ENCODE measurements at places on chromosomes 1 and 21.
A peak's percentile ranks its signal among the peaks of the same experiment; 100 is the strongest.

DNA sequence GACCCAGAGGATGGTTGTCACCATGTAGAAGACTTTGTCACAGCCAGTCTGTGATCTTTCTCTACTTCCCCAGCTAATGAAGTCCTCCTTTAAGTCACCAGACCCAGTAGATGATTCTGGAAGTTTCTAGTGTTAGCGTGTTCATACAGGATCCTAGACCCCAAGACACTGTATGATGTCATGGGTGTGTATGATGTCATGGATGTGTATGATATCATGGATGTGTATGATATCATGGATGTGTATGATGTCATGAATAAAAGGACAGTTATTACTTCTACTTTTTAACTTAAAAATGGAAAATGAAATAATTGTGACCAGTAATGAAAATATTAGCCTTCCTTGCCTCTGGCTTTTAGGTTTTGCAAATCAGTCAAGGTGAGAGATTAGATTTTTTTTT, 260.0 kb downstream of the FMN2 start:
- DNase-seq, result no peak

DNA sequence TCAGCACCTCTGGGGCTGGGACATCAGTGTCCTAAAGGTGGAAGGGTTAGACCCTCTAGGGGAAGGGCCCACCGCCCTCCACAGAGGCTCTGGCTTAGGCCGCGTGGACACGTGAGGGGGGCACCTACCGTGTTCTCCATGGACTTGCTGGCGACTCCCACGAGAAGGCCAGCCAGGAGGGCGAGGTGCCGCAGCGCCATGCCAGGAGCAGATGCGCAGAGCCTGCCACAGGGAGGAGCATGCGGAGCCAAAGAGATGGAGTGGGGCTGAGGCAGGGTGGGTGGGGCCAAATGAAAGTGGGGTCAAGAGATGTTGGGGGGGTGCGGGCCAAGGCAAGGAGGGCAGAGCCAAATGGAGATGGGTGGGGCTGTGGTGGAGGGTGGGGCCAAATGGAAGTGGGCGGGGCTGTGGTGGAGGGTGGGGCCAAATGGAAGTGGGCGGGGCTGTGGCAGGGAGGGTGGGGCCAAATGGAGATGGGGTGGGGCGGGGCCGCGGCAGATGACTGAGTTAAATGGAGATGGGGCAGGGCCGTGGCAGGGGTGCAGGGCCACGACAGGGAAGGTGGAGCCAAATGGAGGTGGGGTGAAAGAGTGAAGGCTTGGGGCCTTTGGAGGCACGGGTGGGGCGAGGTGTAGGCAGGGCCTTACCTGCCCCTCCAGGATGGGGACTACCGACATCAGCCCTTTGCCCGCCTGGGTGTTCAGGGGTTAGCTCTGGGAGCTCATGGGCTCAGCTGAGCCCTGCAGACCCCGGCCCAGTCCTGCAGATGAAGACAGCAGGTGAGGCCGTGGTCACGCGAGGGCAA, 17.4 kb upstream of the RNF223 start:
- DNase-seq, result no peak

- DNase-seq, result no peak
Observed at GRCh38 chr21:28072601-28073000, 920.1 kb downstream of the LTN1 start.

- DNase-seq, result no peak
Observed at GRCh38 chr1:246567646-246568235, 1.5 kb downstream of the CNST start.

DNA sequence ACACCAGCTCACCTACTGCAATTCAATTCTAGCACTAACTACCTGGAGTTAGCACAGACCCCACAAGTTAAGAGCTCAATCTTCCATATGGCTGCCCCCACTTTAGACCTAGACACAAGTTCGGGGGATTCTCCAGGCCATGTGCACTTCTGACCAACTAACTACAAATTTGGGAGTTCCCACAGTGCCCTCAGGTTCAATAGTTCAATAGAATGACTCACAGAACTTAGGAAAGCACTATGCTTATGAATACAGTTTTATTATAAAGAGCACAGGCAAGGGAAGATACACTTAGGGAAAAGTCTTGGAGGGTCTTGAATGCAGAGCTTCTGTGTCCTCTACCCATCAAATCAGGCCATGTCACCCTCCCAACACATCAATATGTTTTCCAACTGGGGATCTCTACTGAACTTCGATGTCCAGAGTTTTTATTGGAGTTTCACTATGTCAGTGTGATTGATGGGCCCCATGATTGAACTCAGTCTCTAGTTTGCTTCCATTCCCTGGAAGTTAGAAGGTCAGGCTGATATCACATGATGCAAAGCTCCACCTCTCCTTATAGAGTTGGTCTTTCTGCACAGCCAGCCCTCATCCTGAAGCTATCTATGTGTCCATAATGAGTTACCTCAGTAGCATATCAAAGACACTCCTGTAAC, 46.1 kb downstream of the RAVER2 start:
- DNase-seq, result no peak

- DNase-seq, result no peak
Observed at GRCh38 chr1:111214884-111215283, 12.6 kb upstream of the CHI3L2 start.

GRCh38 chr1:34842073-34842472, 17.5 kb downstream of the SMIM12 start:
- DNase-seq, result peak; percentile 32

- DNase-seq, result no peak
Observed at GRCh38 chr1:206521694-206522402, 14.5 kb downstream of the RASSF5 start.

- DNase-seq, result no peak
Observed at GRCh38 chr1:162889989-162890388, 29.0 kb upstream of the CCDC190 start.

GRCh38 chr1:227880342-227880924, 65.0 kb downstream of the PRSS38 start:
- no peak for DNase-seq

DNA sequence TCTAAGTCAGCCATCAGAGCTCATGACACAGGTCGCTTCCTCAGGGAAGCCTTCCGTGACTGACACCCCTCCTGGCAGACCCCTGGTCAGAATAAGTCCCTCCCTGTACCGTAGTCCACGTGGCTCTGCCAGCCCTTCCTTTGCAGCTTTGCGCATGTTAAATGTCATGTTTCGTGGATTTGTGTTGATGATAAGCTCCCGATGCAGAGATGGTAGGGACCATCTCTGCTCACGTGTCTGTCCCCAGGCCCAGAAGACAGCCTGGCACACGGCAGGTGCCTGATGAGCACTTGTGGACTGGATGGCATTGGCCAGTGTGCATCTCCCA, 75.9 kb downstream of the DHRS3 start:
- DNase-seq, result no peak

- DNase-seq, result no peak
Observed at GRCh38 chr1:193105821-193106177, 585 bp upstream of the GLRX2 start.

- DNase-seq, result no peak
Observed at GRCh38 chr1:235625831-235626230, 23.8 kb downstream of the GNG4 start.

DNA sequence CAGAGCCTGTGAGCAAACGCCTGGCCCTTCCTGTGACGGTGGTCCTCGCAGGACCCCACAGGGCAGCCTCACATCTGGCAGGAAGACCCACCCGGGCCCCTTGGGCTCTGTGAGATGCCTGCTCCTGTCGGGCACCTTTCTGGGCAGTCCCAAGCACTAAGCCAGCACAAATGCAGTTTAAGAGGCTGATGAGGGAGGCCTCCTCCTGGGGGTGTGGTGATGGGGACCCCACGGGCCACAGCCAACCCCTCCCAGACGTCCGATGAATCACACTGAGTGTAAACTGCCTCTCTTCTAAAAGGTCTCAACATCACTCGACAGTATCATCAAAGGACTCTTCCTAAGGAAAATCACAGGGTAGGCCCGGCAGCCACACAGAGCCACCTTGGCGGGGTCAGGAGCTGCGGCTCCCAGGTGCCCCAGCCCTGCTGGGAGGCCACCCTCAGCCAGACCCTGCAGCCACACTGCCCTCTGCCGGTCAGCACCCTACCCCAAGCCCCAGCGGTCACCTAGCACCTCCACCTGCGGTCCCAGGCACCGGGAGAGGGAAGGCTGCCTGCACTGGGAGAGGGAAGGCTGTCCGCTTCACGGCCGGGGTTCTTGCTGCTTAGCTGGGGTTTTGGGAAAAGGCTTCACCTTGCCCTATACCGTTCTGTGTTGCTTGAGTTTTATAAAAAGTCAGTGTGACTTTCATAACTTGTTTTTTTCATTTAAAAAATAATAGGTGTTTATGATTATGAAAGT, 3.9 kb upstream of the PRKCZ start:
- DNase-seq, result peak; percentile 29

DNA sequence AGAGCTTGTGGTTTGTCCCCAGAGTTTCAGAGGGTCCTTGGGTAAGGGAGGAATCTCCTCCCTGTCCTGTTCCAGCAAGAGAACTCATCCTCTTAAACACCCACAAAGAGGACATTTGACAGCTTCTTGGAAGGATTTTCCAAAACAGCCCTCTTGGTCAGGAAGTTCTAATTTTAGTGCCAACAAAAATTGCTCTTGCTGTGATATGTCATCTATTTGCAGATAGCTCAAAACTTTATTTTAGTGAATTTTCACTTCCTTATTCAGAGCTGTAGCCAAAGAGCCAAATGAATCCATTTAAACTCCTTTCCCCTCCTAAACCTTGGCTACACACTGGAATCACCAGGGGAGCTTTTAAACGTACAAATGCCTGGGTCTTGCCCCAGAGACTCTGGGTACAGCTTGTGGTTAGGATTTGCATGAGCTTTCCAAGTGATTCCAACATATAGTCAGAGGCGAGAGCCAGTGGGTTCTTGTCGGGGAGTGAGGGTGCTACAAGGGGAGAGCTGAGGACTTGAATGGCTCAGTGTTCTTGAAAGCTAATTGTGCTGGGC, 11.8 kb upstream of the RASSF5 start:
- DNase-seq, result no peak

- no peak for DNase-seq
Observed at GRCh38 chr1:41456847-41457540, 27.5 kb downstream of the EDN2 start.

DNA sequence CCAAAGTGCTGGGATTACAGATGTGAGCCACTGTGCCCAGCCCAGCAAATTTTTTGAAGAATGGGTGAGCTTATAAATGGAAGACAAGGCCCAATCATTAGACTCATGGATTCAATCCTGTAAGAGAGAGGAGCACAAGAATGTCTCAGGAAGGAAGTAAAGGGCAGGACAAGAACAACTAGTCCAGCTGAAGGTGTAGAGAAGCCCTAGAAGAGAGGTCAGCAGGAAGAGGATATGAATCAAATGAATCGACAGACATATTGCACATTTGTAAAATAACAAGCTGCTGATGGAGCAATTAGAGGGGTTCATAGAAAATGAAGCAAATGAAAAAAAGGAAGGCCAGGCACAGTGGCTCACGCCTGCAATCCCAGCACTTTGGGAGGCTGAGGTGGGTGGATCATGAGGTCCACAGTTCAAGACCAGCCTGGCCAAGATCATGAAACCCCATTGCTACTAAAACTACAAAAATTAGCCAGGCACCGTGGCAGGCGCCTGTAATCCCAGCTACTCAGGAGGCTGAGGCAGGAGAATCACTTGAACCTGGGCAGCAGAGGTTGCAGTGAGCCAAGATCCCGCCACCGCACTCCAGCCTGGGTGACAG, 74.9 kb downstream of the MIS18A start:
- no peak for DNase-seq

- no peak for DNase-seq
Observed at GRCh38 chr1:91725618-91725988, 160.3 kb downstream of the TGFBR3 start.

GRCh38 chr1:89538361-89538760, 13.7 kb downstream of the LRRC8B start:
- DNase-seq, result peak; percentile 55

GRCh38 chr1:86169625-86170024, 13.1 kb upstream of the COL24A1 start:
- DNase-seq, result no peak

DNA sequence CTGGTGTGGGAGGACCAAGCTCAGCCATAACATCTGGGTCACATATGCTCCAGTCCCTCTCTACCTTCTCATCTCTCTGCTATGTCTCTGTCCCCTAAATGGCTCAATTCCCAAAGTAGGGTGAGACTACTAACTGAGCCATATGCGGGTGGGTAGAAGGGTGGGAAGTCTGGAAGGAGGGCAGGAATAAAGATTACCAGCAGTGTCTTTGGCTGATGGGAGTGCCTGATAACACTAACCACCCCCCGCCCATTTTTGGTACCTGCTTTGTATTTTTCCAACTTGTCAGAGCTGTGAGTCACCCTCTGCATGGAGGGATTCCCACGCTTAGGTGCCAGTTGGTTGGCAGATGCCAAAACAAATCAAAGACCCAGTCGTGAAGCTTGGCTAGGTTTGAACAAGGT, 14.9 kb upstream of the SSBP3 start:
- DNase-seq, result no peak

GRCh38 chr1:157193702-157194391, 55.7 kb upstream of the ETV3 start:
- DNase-seq, result peak; percentile 77

GRCh38 chr1:207993477-207994445, 82.8 kb upstream of the CD34 start:
- DNase-seq, result peak; percentile 25

DNA sequence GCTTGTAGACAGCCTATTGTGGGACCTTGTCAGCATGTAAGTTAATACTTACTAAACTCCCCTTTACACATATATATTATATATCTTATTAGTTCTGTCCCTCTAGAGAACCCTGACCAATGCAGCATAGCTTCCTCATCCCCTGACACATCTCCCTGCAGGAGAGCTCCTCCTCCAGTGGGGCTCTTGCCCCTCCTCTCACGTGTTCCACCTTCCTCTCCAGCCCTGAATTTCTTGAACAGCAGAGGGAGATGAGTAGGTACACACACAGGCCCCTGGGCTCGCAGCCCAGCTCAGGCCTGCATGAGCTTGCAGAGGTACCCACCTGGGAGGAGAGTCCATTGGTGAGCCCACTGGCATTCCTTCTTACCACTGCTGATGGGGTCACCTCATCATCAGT, 27.3 kb upstream of the GOLT1A start:
- DNase-seq, result no peak

- peak; percentile 61 for DNase-seq
Observed at GRCh38 chr1:32989160-32990050, 24.8 kb upstream of the RNF19B start.

DNA sequence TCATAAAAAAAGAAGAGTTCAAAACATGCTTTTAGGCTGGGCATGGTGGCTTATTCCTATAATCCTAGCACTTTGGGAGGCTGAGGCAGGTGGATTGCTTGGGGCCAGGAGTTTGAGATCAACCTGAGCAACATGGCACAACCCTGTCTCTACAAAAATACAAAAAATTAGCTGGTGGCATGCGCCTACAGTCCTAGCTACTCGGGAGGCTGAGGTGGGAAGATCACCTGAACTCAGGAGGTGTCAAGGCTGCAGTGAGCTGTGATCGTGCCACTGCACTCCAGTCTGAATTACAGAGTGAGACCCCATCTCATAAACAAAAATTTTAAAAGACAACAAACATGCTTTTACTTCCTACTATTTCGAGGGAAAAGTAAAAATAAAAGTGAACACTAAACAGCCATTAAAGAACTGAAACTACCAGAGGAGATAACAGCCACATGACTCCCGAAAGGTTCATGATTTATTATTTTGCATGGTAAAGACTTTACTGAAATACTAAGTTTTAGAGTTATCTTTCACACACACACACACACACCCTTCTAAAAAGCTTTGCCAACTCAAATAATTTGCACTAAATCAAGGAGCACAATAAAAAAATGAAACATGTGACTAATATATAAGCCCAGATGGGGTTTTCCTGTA, 48.1 kb downstream of the USP1 start:
- peak; percentile 48 for DNase-seq

GRCh38 chr1:161792740-161793139, 26.6 kb downstream of the ATF6 start:
- peak; percentile 81 for DNase-seq

GRCh38 chr21:43332861-43333297, 94.1 kb downstream of the SIK1 start:
- no peak for DNase-seq

- no peak for DNase-seq
Observed at GRCh38 chr1:158969166-158969565, 37.8 kb downstream of the PYHIN1 start.

Data from hematopoietic multipotent progenitor cell treated with erythropoietin and hydrocortisone succinate and interleukin-3 and kit ligand, for 8 days (in vitro differentiated cells).